NCI-H774 (cell line): ENCODE measurements at places on chromosomes 7 and 10.

GRCh38 chr10:48187713-48188485 lies 86.6 kb downstream of the FRMPD2 start:
- no peak for DNase-seq

DNA sequence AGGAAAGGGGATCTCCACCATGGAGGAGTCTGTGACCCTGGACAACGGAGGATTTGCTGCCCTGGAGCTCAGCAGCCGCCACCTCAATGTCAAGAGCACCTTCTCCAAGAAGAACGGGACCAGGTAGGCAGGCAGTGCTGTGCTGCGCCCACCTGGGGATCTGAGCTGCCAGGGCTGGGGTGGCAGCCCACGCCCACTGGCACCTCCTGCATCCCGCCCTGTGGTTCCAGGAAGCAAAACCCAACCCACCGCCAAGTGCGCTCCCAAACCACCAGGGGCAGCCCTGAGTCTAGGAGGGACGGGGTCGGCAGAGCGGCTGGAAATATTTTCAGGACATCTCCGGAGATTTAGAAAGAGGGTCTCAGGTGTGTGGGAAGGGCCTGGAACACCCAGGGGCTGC lies 440.3 kb upstream of the FOXK1 start:
- DNase-seq, result no peak

- DNase-seq, result no peak
Observed at GRCh38 chr7:135117096-135117495, 30.8 kb upstream of the TMEM140 start.

- DNase-seq, result no peak
Observed at GRCh38 chr10:11841375-11841774, 18.2 kb downstream of the PROSER2 start.

DNA sequence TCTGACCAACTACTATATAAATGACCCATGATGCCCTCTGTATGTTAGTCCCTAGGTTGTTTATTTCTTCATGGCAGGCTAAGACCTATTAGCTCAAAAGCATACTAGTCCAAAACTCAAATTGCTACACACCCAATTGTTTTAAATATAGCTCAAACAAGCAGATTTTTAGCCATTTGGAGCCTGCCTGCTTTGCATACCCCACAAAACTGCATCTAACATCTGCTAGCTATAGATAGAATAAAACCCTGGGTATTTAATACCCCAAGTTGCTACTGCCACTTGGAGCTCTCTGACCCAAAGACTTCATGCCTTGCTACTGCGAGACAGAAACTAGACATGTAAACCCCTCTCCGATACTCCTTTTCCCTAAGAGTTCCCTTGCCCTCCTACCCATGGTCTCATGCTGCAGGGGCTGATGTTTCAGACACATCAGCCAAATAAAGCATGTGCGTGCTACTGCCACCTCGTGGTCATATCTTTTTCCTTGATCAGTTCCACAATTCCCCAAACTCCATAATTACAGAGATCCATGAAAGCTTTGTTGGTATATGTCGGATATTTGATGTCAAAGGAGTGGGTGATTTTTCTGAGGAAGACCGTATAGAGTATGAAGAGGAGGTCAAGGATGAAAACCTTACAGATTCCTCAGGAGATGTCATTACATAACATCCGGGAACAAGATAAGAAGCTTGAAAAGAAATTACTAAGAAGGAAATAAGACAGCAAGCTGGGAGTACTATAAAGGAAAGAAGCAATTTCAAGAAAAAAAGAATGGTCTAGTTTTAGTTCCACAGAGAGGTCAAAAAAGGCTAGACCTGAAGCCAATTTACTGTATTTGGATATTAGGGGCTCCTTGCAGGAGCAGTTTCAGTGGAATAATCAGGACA lies 386.6 kb downstream of the SH2D4B start:
- no peak for DNase-seq

- no peak for DNase-seq
Observed at GRCh38 chr10:65861249-65861648, 1064.6 kb upstream of the LRRTM3 start.

- no peak for DNase-seq
Observed at GRCh38 chr10:35568483-35569015, 36.6 kb upstream of the GJD4 start.

DNA sequence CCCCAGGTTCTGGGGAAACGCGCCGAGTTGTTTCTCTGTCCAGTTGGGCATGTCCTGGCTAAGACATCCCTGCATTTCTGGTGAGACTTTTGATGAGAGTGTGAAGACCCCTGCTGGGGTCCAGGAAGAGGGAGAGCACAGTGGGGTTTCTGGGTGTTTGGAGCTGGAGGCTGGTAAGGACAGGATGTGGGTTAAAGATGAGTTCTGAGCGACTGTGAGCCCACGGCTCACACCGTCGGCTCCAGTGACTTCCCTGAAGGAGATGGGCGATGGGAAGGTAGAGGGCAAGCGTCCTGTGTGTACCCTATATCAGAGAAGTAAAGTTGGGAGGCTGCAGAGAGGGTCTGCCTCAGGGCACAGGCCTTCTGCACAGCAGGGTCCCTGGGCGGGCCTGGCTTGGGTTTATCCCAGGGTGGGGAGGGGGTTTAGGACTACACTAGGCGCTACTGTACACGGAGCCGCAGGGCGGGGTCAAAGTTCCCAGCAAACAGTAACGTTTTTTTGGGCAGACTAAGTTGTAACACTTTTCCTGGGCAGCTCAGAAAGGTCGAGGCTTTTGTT lies 3.6 kb downstream of the EMX2 start:
- no peak for DNase-seq
